ENCODE measurements at places on chromosomes 5 and 9.

GRCh38 chr5:82445726-82446335 is 167.7 kb upstream of the RPS23 start:
- DNase-seq, result no peak

DNA sequence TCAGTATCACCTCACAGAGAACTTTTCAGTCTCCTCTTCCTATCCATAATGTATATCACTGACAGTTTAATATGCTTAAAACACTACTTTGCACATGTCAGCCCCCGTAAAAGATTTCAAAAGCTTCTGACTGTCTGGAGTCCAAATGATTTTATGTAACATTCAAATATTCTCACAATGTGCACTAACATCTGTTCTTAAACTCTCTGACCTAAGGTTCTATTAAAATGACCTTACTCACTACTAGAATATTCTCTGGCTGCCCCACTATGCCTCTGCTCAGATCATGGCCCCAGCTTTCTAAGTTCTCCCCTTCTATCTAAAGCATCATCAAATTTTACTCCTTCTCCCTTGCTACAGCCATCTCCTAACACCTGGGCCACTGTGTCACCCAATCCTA is 52.5 kb downstream of the AP3B1 start:
- DNase-seq, result no peak

DNA sequence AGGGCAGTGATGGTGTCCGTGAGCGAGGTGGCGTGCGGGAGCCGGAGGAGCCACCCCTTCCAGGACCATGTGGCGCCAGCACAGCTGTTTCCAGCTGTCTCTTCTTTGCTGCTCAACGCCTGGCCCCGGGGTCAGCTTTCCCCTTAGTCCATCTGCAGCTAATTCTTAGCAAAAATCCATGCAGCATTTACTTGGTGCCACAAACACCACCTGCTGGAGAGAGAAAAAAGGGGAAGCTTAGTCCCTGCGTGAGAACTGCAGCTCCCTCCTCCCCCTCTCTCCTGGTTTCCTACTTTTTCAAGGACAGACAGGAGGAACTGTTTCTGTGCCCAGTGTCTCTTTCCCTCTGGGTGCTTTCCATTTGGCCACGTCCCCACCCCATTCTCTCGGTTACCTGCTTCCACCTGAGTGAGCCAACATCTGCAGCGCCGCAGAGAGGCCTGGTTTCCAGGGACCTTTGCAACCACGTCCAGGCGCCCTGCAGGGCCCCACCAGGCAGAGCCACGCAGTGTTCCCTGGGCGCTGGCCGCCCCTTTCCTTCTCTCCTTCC is 3.4 kb downstream of the SLC6A19 start:
- peak; percentile 66 for DNase-seq

- DNase-seq, result no peak
Observed at GRCh38 chr9:70868041-70868440, 253.4 kb downstream of the TRPM3 start.

Data from ELF-1 (cell line).